Activated CD4-positive, alpha-beta T cell treated with anti-CD3 and anti-CD28 coated beads, Interleukin-10, Interleukin-2, amounts not matched to agents 100 ng/mL and 50 ng/mL, durations not matched to agents 16 hours and 8 hours (primary cell): ENCODE measurements at places on chromosomes 5 and 9.

DNA sequence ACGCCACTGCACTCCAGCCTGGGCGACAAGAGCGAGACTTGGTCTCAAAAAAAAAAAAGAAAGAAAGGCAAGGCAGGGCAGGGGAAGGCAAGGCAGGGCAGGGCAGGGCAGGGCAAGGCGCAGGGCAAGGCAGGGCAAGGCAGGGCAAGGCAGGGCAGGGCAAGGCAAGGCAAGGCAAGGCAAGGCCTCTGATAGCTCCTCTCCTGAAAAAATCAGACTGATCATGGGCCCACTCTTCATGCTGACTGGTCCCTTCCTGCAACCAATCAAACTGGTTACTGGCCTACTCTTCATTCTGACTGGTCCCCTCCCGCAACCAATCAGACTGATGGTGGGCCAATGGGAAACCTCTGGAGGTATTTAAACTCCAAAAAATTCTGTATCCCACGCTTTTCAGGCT is 3.4 kb upstream of the ZBTB5 start:
- DNase-seq, result no peak

- DNase-seq, result no peak
These were observed 9.4 kb upstream of the NDST1 start for GRCh38 chr5:150498501-150498900.

GRCh38 chr9:128917151-128917849 is 3.5 kb upstream of the PHYHD1 start:
- no peak for DNase-seq

GRCh38 chr9:35729700-35730485 is 2.1 kb downstream of the TLN1 start:
- DNase-seq, result peak; percentile 65

GRCh38 chr9:110451726-110452125 is 114.1 kb upstream of the TXNDC8 start:
- no peak for DNase-seq

GRCh38 chr5:178241231-178241663 is 8.6 kb upstream of the PHYKPL start:
- DNase-seq, result no peak

- peak; percentile 71 for DNase-seq
These were observed 77.1 kb upstream of the IQGAP2 start for GRCh38 chr5:76325876-76326491.

DNA sequence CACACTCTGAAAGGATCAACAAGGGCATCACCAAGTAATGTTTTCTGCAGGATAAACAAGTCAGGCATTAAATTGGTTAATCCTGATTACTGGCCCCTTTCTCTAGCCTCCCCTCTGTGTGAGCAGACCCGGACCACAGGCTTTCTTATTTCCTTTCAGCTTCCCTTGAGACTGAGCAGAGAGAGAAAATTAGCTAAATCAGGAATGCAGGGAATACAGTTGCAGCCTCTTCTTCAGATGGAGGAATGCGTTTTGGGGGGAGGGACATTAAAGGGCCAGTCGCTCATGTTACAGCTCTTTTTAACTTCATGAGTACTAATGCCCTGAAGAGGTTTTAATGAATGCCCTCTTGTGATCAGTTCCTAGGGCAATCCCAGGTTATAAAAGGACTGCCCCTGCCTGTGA is 19.8 kb downstream of the PCDHAC2 start:
- DNase-seq, result no peak

DNA sequence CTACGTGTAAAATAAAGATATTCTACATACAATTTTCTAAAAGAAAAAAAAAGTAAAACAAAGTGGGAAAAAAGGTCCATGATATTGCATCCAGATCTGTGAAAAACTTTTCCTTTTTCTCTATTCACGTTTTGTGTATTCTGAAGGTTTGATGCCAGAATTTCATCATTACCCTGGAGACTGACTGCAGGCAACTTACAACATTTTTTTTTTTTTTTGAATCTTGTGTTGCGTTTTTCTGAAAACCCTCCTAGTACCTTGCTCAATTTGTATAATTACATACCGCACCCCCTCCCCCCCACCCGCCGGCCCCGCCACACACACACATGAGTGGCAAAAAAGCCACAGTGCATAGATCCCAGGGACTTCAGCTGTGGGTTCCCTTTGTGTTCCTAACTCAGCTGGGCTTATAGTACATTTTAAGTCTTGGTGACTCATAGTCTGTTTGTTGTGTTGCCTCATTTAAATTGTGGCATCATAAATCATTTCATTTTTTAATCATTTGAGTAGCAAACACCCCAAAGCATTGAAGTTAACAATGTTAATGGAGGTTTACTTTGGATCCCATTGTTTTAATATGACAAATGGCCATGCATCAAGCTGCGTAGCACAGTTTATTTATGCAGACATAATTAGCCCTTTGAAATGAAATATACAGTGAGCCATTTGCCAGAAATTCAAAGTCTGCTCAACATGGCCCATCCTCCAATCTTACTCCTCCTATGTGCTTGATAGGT is 36.0 kb downstream of the PRDM6 start:
- DNase-seq, result no peak

GRCh38 chr5:180156141-180156540 is 52.9 kb downstream of the RASGEF1C start:
- no peak for DNase-seq

- no peak for DNase-seq
These were observed 1378.1 kb downstream of the EFNA5 start for GRCh38 chr5:106292654-106293053.

- no peak for DNase-seq
These were observed 106.2 kb downstream of the CEMIP2 start for GRCh38 chr9:71662082-71662481.

DNA sequence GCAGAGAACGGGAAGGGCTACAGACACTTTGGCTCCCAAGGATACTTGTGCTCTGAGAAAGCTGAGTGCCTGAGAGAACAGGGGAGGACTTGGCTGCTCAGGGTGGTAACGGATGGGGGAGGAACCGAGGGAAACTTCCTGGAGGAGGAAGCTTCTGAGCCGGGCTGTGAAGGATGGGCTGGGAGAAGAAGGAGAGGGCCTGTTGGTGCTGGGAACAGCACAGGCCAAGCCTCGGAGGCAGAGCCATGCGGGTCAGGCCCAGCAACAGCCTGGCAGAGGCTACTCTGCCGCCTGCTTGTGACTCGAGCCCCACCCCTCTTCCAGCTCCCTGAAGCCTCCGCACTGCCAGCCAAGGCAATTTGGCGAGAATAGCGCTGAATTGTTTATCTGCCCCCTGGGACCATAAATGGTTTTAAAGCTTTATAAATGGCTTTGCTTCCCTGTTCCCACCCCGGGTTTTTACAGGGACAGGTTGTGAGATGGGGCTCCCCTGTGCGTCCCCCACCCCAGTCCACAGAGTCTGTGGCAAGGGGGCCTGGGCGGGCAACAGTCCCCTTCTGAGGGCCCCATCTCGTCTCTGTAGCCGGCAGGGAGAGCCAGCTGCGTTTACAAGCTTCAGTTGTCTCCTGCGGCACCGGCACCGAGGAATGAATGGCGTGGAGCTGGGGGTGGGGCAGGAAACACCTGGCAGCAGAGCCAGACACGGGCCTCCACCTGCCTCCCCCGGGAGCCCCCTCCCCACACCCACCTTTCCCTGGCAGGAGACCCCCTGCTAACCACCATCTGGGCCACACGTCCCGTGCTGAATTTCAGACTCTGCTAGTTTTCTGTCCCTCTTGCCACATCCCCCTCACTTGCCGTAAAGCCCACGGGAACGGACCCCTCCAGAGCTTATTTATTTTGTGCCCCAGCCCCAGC is 24.4 kb downstream of the FAM163B start:
- no peak for DNase-seq

DNA sequence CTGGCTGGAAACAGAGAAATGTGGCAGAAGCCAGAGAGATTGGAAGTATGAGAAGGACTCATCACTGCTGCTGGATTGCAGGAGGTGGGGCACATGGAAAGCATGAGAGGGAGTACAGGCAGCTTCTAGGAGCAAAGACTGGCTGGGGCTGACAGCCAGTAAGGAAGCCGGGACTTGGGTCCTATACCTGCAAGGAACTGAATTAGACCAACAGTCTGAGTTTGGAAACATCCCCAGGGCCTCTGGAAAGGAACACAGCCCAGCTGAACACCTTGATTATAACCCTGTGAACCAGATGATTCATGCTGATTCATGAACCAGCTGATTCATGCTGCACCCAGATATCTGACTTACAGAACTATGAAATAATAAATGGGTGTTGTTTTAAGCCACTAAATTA is 93.4 kb downstream of the OSTF1 start:
- DNase-seq, result peak; percentile 14

- no peak for DNase-seq
These were observed 177.3 kb downstream of the CD180 start for GRCh38 chr5:67019065-67019845.

GRCh38 chr9:112369817-112370216 is 10.1 kb upstream of the HSDL2 start:
- no peak for DNase-seq

GRCh38 chr5:154276973-154277331 is 86.4 kb downstream of the GALNT10 start:
- DNase-seq, result no peak

DNA sequence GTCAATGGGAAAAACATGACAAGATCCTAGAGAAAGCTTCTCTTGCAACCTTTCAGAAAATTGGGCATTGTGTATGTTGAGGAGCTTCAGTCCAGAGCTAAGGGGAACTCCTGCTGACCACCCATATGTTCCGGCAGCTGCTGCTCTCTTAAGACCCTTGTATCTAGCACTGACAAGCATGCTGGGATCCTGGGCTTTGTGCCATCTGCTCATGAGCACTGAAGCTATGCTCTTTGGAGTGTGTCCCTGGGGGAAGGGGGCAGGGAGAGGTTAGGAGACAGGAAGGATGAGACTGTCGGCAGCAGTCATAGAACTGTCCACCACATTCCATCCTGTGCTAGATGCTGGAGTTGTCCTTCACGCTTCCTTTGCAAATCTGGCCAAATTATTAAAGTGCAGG is 109.3 kb downstream of the JAKMIP2 start:
- no peak for DNase-seq

DNA sequence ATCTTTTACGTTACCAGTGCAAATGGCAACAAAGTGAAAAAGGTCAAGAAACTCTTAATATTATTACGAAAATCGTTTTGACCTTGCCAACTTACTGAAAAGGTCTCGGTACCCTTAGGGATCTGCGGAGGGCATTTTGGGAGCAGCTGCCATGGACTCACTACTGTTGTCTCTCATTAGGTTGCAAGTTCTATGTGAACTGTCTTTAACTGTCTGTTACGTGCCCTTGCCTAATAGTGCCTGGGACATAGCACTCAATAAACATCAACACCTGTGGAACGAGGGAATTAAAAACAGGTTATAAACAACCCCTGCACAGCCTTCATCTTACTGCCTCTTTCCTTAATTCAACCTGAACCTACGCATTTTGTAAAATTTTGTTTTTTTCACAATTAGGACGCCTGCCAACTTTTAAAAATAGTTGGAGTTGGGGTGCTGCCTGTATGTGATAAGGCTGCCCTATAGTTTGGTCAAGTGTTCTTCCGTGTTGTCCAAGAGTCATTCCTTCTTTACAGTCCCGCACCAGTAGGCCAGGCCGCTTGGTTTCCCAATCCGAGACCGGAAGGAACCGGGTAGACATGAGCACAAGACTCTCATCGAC is 527 bp upstream of the SREK1 start:
- DNase-seq, result no peak

DNA sequence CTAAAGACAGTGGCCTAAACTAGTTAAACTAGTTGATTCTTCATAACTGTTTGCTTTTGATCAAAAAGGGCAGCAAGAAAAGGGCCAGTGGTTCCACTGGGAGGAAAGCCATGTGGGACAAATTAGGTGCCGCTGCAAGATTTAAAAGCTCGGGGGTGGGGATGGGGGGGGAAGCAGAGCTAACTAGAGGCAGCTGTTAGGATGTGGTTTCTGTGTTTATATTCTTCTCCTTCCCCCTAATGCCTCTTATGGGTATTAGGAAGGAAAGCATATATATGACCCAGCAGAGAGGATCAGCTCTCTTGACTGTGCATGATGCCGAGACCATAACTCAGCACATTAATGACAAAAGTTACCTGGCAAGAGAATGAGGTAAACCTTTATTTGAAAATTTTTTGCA is 65.7 kb downstream of the EFNA5 start:
- no peak for DNase-seq

GRCh38 chr5:114636271-114636670 is 274.4 kb downstream of the KCNN2 start:
- no peak for DNase-seq

- DNase-seq, result peak; percentile 10
These were observed 26.4 kb upstream of the TMEM171 start for GRCh38 chr5:73093943-73094342.

- DNase-seq, result peak; percentile 86
These were observed 3.3 kb upstream of the TMEM141 start for GRCh38 chr9:136787690-136788400.

GRCh38 chr9:72560086-72560485 is 38.7 kb downstream of the TMC1 start:
- DNase-seq, result no peak

DNA sequence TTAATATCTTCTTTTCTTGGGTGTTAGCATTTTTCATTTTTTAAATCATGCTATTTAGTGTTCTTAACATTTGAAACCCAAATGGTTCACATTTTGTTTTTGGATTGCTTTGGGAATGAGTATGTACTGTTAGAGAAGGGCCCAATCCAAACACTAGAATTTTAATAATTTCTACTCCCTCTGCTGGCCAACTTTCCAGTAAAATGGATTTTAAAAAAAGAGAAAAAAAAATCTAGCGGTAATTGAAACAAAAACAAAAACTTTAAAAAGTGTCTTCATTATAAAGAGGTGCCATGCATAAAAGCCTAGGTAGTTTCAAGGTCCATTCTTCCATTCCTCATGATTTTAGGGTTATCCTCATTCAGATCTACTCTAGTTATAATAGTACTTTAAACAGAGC is 32.1 kb upstream of the RICTOR start:
- no peak for DNase-seq

DNA sequence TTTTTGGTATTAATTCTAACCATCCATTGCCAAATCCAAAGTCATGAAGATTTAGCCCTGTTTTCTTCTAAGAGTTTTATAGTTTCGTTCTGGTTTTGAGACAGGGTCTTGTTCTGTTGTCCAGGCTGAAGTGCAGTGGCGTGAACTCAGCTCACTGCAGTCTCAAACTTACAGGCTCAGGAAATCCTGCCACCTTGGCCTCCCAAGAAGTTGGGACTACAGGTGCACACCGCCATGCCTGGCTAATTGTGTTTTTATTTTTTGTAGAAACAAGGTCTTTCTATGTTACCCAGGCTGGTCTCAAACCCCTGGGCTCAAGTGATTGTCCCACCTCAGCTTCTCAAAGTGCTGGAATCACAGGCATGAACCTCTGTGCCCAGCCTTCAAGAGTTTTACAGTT is 21.0 kb downstream of the ACTL7A start:
- DNase-seq, result no peak

DNA sequence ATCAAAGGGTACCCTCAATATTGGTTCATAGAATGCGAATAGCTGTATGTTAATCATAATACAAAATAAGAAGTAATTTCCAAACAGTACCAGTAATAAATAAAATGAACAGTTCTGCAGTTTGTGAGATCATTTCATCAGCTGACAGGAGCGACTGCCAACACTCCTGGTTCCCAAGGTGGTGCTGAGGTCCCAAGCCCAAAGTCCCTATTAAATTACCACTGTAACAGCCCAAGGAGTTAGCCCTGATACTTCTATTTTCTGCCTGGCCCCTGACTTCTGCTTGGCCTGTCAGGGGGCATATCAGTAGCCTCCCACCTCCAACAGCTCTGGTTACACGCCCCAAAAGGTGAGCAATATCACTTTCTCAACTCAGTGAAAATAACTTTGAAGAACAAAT is 47.1 kb downstream of the ANKH start:
- DNase-seq, result no peak
